ENCODE measurements at places on chromosomes 16 and 17.

- H3K27ac ChIP-seq = no peak overlapping the region
- H3K27me3 ChIP-seq = peaks cover 4% of the 10 kb centered on the region
- no peak overlapping the region for H3K4me3 ChIP-seq
- no peak for DNase-seq
Observed at GRCh38 chr16:25395528-25395927, 137.9 kb upstream of the ZKSCAN2 start.

DNA sequence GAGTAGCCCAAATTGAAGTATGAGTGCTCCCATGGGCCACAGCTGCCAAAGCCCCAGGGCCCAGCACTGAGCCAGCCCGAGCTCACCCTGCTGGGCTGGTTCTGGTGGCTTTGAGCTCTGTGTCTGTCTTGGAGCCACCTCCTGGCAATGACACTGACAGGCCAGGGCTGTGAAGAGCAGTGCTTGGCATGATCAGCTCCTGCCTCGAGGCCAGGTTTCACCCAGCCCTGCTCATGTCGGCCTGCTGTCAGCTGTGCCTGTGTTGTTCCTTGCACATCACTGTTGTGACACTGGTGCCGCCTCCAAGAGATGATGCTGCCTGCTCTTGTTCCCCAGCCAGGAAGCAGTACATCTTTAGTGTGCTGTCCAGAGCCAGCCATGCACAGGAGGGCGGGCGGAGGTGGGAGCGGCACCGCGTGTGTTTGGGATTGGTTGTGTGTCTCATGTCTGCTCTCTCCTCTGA, 26.0 kb downstream of the PLD6 start:
- peak overlapping the region; percentile 91 for H3K27ac ChIP-seq
- peak; percentile 50 for DNase-seq
- peak overlapping the region; percentile 66 for H3K4me3 ChIP-seq
- H3K27me3 ChIP-seq = no peaks in the 10 kb centered on the region

DNA sequence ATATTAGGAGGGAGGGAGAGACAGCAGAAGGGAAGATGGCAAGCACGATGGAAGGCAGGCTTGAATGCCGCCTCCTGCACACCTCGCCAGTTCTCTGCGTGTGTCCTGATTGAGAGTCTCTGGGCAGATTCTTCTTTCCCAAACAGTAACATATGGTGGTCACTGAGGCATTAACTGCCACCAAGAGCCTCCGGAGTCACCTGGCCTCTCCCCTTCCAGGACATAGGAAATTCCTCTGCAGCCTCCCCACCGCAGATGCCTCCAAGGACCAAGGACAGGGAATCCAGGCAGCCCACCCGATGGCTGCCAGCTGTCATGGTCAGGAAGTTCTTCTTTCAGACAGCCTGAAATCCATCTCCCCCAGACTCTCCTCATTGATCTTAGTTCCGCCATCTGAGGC, 149.3 kb downstream of the ENGASE start:
- H3K36me3 ChIP-seq = no peaks in the 10 kb centered on the region
- DNase-seq = no peak
- no peak overlapping the region for H3K4me3 ChIP-seq
- H3K4me1 ChIP-seq = peaks cover 4% of the 10 kb centered on the region

- peaks cover 21% of the 10 kb centered on the region for H3K36me3 ChIP-seq
- H3K27me3 ChIP-seq = no peaks in the 10 kb centered on the region
- no peak overlapping the region for H3K4me3 ChIP-seq
- no peaks in the 10 kb centered on the region for H3K4me1 ChIP-seq
- no peak overlapping the region for H3K27ac ChIP-seq
Observed at GRCh38 chr16:69349536-69349935, 2.0 kb downstream of the TMED6 start.

- peak overlapping the region; percentile 44 for H3K4me3 ChIP-seq
- peaks cover 91% of the 10 kb centered on the region for H3K4me1 ChIP-seq
- peak overlapping the region; percentile 93 for H3K27ac ChIP-seq
- H3K27me3 ChIP-seq = no peaks in the 10 kb centered on the region
Observed at GRCh38 chr17:40542558-40543411, 22.5 kb downstream of the CCR7 start.

DNA sequence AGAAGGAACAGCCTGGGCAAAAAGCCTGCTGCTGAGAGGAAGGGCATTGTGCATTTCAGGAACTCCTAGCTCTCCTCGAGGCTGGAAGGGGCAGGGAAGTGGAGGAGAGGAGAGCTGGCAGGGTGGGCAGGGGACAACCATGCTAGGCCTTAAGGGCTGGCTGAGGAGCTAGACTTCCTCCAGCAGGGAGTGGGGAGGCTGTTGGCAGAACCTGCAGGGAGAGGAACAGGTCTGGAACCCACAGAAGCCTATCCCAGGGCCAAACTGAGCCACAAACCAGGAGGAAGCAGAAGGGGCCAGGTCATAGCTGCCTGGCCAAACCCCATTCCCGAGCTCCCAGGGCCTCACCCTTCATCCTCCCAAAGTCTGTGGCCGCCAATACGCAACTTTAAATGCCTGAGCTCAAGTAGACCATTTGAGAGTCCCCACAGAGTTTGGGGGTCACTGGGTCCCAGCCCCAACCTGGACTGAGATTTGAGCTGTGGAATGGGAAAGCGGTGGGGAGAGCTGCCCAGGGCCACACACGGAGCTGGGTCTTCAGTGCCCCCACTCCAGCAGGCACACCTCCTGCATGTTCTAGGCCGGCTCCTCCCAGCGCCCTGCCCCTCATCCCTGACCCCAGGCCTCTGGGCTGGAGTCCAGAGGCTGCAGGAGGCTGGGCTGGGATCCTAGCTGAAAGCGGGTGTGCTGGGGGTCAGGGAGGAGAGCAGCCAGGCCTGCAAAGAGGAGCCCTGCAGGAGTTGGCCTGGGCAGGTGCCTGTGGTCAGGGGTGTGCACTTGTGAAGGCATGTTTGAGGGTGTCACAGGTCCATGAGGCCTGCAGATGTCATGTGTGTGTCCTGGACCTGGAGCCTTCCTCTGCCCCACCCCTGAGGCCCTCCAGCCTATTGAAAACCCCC, 4.5 kb downstream of the CDH5 start:
- H3K4me3 ChIP-seq = no peak overlapping the region
- no peaks in the 10 kb centered on the region for H3K27me3 ChIP-seq
- peaks cover 11% of the 10 kb centered on the region for H3K4me1 ChIP-seq
- H3K36me3 ChIP-seq = no peaks in the 10 kb centered on the region
- DNase-seq = no peak
- H3K27ac ChIP-seq = no peak overlapping the region

GRCh38 chr17:1077986-1078711, 81.2 kb downstream of the TIMM22 start:
- no peaks in the 10 kb centered on the region for H3K27me3 ChIP-seq
- no peak overlapping the region for H3K27ac ChIP-seq
- DNase-seq = no peak

DNA sequence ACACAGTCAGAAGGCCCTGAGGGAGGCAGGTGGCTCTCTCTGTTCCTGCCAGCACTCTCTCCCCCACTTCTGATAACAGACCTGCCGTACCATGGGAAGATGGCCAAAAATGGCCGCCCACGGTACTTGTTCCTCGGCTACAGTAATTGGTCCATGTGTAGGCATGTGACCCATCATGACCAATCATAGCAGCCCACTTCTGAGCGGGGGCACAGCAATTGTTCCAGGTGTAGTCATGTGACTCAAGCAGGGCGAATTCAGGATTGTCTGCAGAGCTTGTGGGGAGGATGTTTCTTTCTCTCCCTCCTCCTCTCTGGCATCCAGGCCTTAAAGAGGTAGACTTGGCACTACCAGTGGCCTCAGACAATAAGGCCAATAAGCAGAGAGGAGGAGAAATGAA, 250.4 kb downstream of the MRTFB start:
- no peak for DNase-seq
- no peak overlapping the region for H3K4me3 ChIP-seq
- H3K27me3 ChIP-seq = no peaks in the 10 kb centered on the region
- no peaks in the 10 kb centered on the region for H3K4me1 ChIP-seq
- no peaks in the 10 kb centered on the region for H3K36me3 ChIP-seq

DNA sequence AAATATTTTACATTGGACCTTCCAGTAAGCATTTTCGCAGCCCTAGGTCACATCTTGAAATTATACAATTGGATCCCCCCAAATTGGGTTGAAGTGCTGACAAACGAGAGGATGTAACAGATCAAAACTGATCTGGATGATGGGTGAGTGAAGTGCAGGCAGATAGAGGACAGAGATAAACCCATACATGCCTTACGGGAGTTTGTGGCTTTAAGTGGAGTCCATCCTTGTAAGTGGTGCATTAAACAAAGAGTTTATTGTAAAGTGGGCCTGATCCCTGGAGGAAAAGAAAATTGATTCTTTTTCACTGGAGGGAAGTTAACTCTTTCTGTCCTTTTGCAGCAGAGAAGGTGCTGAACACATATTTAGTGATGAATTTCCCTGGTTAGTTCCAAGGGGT, 39.0 kb upstream of the KCNJ2 start:
- no peak for DNase-seq
- no peak overlapping the region for H3K4me3 ChIP-seq
- H3K4me1 ChIP-seq = no peaks in the 10 kb centered on the region
- no peaks in the 10 kb centered on the region for H3K36me3 ChIP-seq
- H3K27me3 ChIP-seq = no peaks in the 10 kb centered on the region

DNA sequence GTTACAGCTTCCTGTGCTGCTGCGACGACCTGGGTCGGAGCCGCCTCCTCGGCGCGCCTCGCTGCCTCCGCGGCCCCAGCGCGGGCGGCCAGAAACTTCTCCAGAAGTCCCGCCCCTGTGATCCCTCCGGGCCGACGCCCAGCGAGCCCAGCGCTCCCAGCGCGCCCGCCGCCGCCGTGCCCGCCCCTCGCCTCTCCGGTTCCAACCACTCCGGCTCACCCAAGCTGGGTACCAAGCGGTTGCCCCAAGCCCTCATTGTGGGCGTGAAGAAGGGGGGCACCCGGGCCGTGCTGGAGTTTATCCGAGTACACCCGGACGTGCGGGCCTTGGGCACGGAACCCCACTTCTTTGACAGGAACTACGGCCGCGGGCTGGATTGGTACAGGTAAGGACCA, 746 bp downstream of the HS3ST2 start:
- peaks cover 5% of the 10 kb centered on the region for H3K36me3 ChIP-seq
- H3K27me3 ChIP-seq = peaks cover 35% of the 10 kb centered on the region
- peaks cover 6% of the 10 kb centered on the region for H3K4me1 ChIP-seq
- no peak overlapping the region for H3K27ac ChIP-seq
- no peak overlapping the region for H3K4me3 ChIP-seq

- H3K4me1 ChIP-seq = no peaks in the 10 kb centered on the region
- no peaks in the 10 kb centered on the region for H3K36me3 ChIP-seq
- no peak overlapping the region for H3K4me3 ChIP-seq
Observed at GRCh38 chr17:13102477-13102876, 84.7 kb upstream of the ELAC2 start.

DNA sequence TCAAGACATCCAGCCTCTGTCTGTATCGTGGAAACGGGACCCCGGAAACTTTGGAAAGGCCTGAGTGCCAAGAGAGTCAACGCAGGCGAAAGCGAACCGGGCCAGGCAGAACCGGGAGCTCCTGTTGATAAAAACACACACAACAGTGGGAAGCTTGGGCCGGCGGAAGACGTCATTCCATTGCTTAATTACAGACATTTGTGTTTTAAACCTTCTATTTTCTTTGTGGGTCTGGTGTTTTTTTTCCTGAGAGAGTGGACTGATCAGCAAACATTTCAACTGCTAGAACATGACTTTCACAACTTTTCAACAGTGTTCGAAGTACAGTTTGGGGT, 878 bp upstream of the RNF157 start:
- H3K27ac ChIP-seq = peak overlapping the region; percentile 86
- H3K27me3 ChIP-seq = no peaks in the 10 kb centered on the region
- H3K4me3 ChIP-seq = peak overlapping the region; percentile 90
- H3K4me1 ChIP-seq = peaks cover 81% of the 10 kb centered on the region
- no peak for DNase-seq

DNA sequence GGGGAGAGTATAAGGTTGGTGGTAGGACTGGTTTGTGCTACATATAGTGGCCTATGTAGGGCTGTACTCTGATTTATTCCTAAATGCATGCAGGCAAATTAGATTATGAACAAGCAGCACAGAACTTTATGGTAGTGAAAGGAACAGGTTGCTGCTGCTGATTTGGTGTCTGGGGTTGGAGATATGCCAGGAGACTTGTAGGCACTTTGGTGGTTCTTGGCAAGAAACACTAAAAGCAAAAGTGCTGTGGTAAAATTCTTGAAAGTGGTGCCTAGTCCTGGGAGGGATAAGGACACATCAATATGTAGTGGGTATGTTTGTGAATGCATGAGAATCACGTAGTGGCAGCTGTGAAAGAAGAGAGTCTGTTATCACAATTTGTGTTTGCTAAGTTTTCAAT, 2126.0 kb downstream of the TP53TG3F start:
- no peak for DNase-seq
- H3K27ac ChIP-seq = no peak overlapping the region
- no peaks in the 10 kb centered on the region for H3K27me3 ChIP-seq
- no peaks in the 10 kb centered on the region for H3K4me1 ChIP-seq

GRCh38 chr17:75153780-75154194, 525 bp downstream of the JPT1 start:
- peaks cover 37% of the 10 kb centered on the region for H3K4me1 ChIP-seq
- H3K4me3 ChIP-seq = peak overlapping the region; percentile 96
- H3K36me3 ChIP-seq = peaks cover 27% of the 10 kb centered on the region
- DNase-seq = peak; percentile 49
- H3K27me3 ChIP-seq = no peaks in the 10 kb centered on the region
- H3K27ac ChIP-seq = peak overlapping the region; percentile 92

Measured in activated CD8-positive, alpha-beta T cell treated with anti-CD3 and anti-CD28 coated beads, Interleukin-2, amount 10 ng/mL, durations not matched to agents 7 days and 5 days (primary cell).